ENCODE measurements at places on chromosomes 1 and 21.

DNA sequence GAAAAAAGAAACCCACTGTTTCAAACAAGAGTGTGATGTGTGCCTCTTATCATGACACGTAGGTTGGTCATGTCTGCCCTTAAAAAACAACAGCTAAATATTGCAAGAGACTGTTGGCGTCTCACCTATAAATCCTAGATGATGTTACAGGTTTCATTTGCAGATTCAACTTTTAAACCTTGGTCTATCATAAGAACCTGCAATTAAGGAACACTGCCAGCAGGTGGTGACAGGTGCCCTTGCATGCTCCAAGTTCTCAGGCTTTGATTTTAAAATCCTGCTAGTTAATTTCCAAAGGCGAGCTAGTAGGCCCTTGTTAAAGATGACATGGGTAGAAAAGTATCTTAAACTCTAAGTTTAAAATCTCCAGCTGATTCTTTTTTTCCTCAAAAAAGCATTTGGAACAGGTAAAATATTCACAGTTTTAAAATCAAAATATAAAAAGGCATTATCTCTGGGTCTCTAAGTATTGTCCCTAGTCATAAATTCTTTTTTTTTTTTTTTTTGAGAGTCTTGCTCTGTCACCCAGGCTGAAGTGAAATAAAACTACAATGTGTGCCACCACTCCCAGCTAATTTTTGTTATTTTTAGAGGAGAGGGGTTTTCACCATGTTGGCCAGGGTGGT is 39.1 kb downstream of the CLSTN1 start:
- DNase-seq, result peak; percentile 35

- no peak for DNase-seq
Observed at GRCh38 chr1:17052641-17053040, 1.2 kb downstream of the SDHB start.

- DNase-seq, result no peak
Observed at GRCh38 chr1:222893255-222893654, 78.4 kb downstream of the DISP1 start.

GRCh38 chr1:196152975-196153374 is 455.3 kb downstream of the KCNT2 start:
- DNase-seq, result no peak

DNA sequence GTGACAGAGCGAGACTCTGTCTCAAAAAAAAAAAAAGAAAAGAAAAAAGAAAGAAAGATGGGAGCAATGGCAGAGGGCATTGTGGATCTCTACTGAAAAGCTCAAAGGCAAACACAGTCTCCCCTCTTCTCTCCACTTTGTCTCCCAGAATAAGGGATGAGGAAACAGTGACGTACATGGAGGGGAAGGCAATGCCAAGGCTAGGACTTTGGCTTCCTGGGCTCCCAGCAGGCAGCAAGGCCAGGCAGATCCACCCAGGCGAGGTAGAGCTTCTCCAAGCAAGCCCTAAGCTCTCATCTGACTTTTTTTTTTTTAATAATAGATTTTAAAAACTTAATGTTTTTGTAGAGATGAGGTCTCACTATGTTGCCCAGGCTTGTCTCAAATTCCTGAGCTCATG is 4.6 kb downstream of the ARHGEF2 start:
- DNase-seq, result no peak

- no peak for DNase-seq
Observed at GRCh38 chr1:98749152-98749756, 87.7 kb downstream of the SNX7 start.

GRCh38 chr1:76723949-76724348 is 143.3 kb upstream of the ST6GALNAC5 start:
- no peak for DNase-seq

Data from CMK (cell line).